ENCODE measurements at places on chromosomes 5 and 9. TPM values are rescaled to one million over a fixed set of nuclear protein-coding genes. Genes with fewer than 3 reads are reported as not detected.

The C9 gene
- total RNA-seq, result not detected

The CYLC2 gene
- total RNA-seq, result not detected

The GZMA gene
- 2.0 TPM for total RNA-seq

DNA sequence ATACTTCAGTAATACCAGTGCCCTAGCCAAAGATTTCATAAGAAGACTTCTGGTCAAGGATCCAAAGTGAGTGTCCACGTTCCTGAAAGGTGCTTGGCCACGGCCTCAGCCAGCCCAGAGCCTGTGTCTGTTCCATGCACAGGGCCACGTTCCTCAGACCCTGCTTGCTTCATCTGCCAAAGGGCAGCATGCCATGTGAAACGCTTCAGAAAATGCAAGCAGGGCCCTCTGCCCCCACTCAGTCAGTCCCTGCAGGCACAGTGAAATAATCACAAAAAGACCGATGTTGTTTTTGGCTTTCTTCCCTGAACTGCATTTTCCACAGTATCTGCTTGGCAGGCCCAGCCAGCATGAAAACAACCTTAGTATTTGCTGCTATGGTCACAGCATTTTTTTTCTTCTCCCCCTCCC is 85.5 kb upstream of the CTSL start:
- DNase-seq, result no peak

DNA sequence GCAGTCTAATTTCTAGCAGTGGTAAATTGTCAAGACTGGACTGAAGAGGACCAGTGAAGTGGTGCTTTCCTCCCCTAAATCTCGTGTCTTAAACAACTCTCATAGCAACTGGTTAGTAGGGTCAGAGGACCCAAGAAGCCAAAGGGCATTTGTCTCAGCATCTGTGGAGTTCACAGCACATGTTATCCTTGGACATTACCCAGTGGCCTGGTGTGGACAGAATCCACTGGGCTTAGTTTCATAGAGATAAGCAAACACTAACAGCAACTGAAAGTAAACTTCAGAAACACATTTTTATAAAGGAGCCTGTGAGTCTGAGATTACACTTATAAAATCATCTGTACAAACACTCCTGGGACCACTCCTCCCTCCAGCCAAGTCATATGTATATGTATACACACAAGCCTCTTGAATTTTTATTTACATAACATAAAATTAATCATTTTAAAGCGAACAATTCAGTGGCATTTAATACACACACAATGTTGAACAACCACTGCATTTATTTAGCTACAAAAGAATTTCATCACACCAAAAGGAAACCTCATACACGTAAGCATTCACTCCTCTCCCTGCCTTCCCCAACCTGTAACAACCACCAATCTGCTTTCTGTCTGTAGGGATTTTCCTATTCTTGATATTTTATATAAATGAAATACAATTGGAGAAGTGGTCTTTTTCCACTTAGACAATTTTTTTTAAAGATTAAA is 457.8 kb downstream of the RASEF start:
- DNase-seq, result no peak

- DNase-seq, result no peak
Measured at GRCh38 chr5:12777342-12777741, 873.1 kb upstream of the CTNND2 start.
